ENCODE measurements at places on chromosomes 7 and 10.

DNA sequence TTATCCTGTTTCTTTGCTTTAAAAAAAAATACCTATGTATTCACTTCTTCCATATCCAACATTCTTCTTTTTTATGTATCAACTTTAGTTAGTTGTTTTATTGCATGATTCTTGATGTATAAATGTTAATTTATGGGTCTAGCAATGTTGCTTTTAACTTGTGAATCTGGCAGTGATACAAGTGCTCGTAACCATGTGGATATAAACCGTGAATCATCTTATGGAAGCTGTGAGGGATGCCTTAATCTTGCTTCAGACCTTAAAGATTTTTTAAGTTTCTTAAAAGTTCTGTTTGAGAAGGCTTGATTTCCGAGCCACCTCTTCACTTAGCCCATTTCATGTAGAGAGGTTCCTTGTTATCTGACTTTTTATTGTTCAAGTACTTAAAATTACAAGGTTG is 25.9 kb downstream of the HELLS start:
- no peak for DNase-seq

GRCh38 chr10:77347052-77347451 is 290.6 kb downstream of the KCNMA1 start:
- DNase-seq: no peak

GRCh38 chr10:76302481-76302880 is 871.1 kb downstream of the LRMDA start:
- no peak for DNase-seq

GRCh38 chr7:149074116-149074885 is 16.2 kb downstream of the ZNF786 start:
- no peak for DNase-seq

GRCh38 chr10:54282012-54282411 is 519.0 kb downstream of the PCDH15 start:
- DNase-seq: no peak

- no peak for DNase-seq
Observed at GRCh38 chr7:155660758-155661093, 16.3 kb downstream of the RBM33 start.

DNA sequence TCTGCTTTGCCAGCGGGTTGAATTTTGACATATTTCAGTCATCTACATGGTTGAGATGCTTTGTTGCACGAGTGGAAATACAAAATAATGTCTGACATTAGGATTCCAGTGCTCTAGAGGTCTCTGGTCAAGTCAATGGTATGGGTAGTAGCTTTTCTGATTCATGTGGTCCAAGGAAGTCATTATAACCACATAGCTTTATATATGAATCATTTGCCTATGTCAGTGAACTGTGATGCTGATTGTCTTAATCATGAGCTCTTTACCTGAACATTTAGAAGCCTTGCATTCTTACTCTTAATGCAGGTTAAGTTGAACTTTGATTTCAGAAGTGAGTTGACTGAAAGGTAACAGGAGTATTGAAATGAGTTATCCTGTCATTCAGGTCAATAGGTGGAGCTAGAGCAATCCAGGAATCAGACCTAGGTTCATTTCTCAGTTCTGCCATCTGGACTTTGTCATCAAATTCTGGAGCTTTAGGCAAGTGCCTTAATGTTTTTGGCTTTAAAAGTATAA is 3.3 kb downstream of the MAPK8 start:
- no peak for DNase-seq

GRCh38 chr7:98565103-98565502 is 52.0 kb upstream of the NPTX2 start:
- DNase-seq: no peak

- DNase-seq: no peak
Observed at GRCh38 chr7:100406767-100407166, 21.7 kb downstream of the ZCWPW1 start.

DNA sequence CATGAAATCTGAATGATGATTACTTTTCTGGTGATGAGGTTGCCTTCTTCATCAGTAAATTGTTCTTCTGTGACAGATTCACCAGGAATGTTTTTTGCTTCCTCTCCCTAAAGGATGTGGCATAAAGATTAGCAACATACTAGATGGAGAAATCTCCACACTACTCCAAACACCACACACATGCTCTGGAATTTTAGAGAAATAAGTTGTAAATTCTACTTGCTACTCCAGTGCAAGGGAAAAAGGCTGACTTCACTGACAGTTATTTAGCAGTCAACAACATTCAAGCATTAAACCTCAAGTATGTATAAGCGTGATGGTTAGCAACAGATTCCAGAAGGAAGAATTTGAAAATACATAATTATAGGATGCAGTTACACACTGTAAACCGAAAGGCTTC is 137.9 kb upstream of the CCDC6 start:
- no peak for DNase-seq

DNA sequence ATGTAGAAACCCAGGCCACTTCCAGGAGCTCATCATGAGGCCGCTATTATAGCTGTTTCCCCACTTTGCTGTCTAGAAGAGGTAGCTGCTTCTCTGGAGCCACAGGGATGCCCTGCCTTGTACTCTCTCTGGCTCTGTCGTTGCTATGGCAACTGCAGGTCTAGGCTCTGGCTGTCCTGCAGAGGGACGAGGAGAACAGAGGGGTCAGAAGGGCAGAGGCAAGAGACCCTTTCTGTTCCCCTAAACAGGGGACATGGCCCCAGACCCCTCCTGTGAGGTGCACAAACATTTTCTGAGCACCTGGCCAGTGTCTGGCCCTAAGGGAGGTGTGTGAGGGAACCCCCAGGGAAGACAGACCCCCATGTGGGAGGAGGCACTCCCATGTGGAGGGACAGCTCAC is 31.4 kb downstream of the ITPRIP start:
- no peak for DNase-seq

DNA sequence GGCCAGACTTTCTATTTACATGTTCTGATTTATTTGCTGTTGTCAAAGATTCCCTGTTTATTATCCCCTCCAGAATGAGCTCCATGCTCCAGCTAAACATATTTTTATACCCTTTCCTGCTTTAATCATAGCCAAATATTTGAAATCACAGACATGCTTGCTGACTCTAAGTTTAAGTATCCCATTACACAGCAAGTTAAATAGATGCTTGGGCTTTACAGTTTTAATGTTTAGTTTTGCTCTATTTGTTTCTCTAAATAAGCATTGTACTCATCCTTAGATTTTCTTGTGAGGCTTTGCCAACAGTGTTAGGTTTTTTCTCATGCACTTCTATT is 196.8 kb downstream of the TAX1BP1 start:
- DNase-seq: no peak

- no peak for DNase-seq
Observed at GRCh38 chr10:15242261-15242840, 73.9 kb upstream of the NMT2 start.

DNA sequence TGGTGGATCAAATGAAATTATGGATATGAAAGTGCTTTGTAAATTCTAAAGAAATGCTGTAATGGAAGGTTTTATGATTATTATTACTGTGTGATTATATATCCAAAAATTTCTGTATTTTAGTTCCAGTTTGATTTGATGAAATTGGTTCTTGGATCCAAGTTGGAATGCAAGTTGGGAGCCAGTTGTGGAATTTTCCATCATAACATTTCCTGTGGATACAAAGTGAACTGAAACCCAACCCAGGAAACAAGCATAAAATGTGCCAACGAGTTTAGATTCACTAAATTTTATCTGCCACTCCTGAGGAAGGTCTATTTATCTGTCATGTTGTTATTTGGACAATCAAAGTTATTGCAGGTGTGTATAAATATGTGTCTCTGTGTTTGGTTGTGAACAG is 131.4 kb upstream of the MDFIC start:
- DNase-seq: no peak

DNA sequence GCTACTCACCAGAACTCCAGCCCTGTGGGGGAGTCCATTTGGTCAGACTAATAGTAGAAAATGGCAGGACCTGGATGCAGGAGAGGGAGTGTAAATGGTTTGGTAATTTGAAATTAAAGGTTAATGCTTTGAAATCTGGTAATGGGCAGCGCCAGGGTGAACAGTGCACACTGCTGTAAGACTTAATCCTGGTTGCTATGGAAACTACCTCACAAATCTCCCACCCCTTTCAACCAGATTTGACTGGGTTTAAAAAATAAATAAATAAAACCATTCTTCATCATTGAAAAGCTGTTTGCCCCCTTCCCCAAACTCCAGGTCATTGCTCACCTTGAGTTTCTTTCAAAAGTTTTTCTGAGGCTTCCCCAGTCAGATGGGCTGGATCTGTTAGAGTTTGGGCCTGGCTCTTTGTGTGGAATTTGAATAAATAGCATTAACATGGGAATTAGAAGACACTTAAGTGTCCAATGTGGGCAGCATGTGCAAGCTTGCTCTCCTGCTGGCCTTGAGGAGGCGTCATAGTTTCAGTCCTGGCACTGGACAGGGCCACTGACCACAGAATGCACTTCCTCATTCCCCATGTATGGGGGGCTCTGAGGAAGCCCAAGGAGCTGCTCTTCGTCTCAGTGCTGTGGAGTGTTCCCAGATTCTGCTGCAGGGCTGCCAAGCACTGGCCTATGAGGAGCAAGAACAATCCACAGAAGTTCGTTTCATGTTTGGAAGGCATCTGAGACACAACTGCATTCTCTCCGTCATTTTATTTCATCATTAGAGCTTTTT is 90.7 kb downstream of the LRRC4 start:
- no peak for DNase-seq

- no peak for DNase-seq
Observed at GRCh38 chr10:114821915-114822443, 399 bp downstream of the FHIP2A start.

- no peak for DNase-seq
Observed at GRCh38 chr10:89129911-89130310, 77.2 kb downstream of the CH25H start.

DNA sequence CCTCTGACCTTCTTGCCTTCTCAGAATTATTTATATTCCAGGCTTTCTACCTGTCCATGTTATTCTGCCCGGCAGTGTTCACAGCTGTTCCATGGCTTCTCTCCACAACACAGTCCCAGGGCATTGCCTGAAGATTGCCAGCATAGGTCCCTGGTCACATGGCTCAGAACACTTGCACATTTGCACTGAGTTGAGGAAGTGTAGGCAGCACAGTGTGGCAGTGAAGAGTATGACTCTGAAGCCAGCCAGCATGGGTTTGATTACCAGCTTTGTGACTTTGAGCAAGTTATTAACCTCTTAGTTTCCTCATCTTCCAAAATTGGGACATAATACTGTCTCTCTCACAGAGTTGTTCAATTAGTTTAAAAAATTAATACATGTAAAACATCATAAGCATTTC is 73.2 kb upstream of the NEUROD6 start:
- DNase-seq: no peak

GRCh38 chr7:77544518-77544917 is 7.4 kb downstream of the PTPN12 start:
- DNase-seq: no peak
